ENCODE measurements at places on chromosomes 13 and 19. TPM values are rescaled to one million over a fixed set of nuclear protein-coding genes. Genes with fewer than 3 reads are reported as not detected.

DNA sequence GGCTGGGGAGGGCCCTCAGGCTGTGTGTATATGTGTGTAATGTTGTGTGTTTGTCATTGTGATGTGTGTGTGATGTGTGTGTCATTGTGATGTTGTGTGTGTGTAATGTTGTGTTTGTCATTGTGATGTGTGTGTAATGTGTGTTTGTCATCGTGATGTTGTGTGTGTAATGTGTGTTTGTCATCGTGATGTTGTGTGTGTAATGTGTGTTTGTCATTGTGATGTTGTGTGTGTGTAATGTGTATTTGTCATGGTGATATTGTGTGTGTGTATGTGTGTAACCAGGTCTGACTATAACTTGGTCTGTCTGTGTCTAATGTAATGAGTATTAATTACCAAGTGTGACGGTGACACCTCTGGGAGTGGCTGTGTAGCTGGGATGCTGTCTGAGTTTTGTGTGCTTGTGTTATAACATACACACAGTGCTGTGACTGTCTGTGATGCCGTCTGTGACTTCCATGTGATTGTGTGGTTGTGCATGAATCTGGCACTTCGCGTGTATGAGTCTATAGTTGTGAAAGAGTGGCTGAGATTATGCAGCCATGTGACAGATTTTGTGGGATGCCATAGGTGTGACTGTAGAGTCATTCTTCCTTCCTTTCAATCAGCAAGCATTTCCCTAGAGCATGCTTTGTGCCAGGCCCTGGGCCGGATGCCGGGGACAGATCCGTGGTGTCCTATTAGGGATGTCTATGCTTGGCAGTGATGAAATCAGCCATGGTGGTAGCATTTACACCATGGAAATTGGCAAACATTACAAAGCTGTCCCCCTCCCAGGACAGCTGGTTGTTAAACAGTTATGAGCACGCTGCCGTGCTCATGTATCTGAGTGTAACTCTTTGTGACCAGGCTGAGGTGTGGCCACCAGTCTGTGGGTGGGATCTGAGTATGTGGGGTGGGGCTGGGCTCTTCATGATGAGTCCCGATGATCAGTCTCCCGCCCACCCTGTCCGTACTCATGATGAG, 6.4 kb downstream of the TNFSF14 start:
- no peak for DNase-seq

DNA sequence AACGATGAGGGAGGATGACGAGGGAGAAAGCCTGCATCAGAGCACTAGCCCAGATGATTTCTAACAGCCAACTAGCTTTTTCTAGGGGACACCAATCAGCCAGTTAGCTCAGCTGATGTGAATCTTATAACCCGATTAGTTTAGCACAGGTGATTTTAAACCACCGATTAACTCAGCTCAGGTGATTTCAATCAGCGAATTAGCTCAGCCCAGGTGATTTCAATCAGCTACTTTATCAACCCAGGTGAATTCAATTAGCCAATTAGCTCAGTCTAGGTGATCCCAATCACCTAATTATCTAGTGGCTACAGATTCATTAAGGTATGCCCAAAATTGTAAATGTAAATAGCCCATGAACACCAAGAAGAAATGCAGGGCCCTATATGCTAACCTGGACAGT, 146.9 kb downstream of the ZNF486 start:
- DNase-seq: no peak

DNA sequence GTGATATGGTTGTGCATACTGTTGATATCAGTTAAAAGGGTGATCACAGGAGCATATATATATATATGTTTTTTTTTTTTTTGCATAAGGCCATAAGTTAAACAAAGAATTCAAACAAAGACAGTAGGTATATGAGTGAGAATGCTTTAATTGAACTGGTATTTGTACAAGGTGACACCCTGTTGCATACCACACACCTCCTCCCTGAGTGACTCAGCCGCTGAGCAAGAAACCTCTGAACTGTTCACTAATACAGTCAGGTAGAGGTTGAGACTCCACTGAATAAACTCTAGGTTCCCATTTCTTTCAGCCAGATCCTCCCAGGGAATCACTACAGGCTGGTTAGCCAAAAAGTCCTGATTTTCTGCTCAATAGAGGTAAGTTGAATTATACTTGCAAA, at the start of gene SCEL:
SCEL (plus strand) TSS at position 259 of the 400 bp plus-strand sequence. CDS start 20,170 bp downstream, outside the sequence.
- no peak for DNase-seq

GRCh38 chr13:71517004-71517403, 350.0 kb downstream of the DACH1 start:
- DNase-seq: no peak

GRCh38 chr19:1567116-1567847, 843 bp downstream of the MEX3D start:
- no peak for DNase-seq

- DNase-seq: peak; percentile 75
Observed at GRCh38 chr13:26985285-26985878, 186.2 kb downstream of the USP12 start.

GRCh38 chr19:5987077-5987818, 9.3 kb upstream of the RANBP3 start:
- DNase-seq: peak; percentile 88

GRCh38 chr19:35689836-35690235, 14.5 kb upstream of the ZBTB32 start:
- DNase-seq: no peak

Gene CAMSAP3
- total RNA-seq: not detected

Gene SRRM5
- total RNA-seq: 0.58 TPM

Gene CYP2F1
- total RNA-seq: not detected

Gene FFAR3
- 0.76 TPM for total RNA-seq

Gene CYSLTR2
- 1.4 TPM for total RNA-seq

Gene CGB5
- not detected for total RNA-seq

Gene TTC9B
- not detected for total RNA-seq

Gene FLT1
- total RNA-seq: 84.8 TPM

Gene ZSCAN4
- not detected for total RNA-seq

Gene FSTL3
- total RNA-seq: 108 TPM

All from sciatic nerve (tissue), 2 donors.